ENCODE measurements at places on chromosomes 5 and 9. TPM values are rescaled to one million over a fixed set of nuclear protein-coding genes. Genes with fewer than 3 reads are reported as not detected.

Gene PLPPR1
- not detected for total RNA-seq

Gene DND1
- total RNA-seq = 0.52 TPM

Gene SHROOM1
- total RNA-seq = 13.4 TPM

Gene CYSRT1
- total RNA-seq = 4.4 TPM

GRCh38 chr5:127615916-127616315 is 33.0 kb upstream of the CTXN3 start:
- DNase-seq = no peak

Measured in LHCN-M2 (cell line).